ENCODE measurements at places on chromosomes 7 and 10. TPM values are rescaled to one million over a fixed set of nuclear protein-coding genes. Genes with fewer than 3 reads are reported as not detected.

GRCh38 chr7:32461484-32461883 is 28.7 kb downstream of the LSM5 start:
- no peaks in the 10 kb centered on the region for H3K27me3 ChIP-seq
- no peak overlapping the region for H3K4me3 ChIP-seq
- DNase-seq, result no peak
- no peaks in the 10 kb centered on the region for H3K4me1 ChIP-seq
- H3K36me3 ChIP-seq, result no peaks in the 10 kb centered on the region
- H3K27ac ChIP-seq, result no peak overlapping the region

GRCh38 chr10:15167411-15168290 is 842 bp downstream of the NMT2 start:
- peak overlapping the region; percentile 95 for H3K27ac ChIP-seq
- DNase-seq, result peak; percentile 13
- H3K27me3 ChIP-seq, result no peaks in the 10 kb centered on the region
- no peaks in the 10 kb centered on the region for H3K4me1 ChIP-seq

DNA sequence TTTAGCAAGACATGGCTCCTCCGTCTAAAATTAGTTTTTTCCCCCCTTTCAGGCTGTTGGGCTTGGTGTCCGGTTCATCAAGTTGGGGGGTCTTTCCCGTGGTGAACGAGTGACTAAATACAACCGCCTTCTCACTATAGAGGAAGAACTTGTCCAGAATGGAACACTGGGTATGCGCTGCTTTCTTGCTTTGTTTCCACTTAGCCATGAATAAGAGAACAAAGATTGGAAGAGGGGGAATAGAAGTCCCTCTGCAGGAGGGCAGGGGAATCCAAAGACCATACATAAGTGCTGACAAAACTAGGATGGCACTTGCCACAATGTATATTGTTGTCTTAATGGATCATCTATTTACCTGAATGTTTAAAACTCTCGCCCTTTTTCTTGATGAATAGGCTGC is 30.5 kb downstream of the ENO4 start:
- no peaks in the 10 kb centered on the region for H3K27me3 ChIP-seq
- H3K4me1 ChIP-seq, result no peaks in the 10 kb centered on the region
- no peak overlapping the region for H3K27ac ChIP-seq
- no peak overlapping the region for H3K4me3 ChIP-seq
- no peak for DNase-seq
- H3K36me3 ChIP-seq, result no peaks in the 10 kb centered on the region

GRCh38 chr7:41725013-41725412 is 22.1 kb upstream of the INHBA start:
- no peak overlapping the region for H3K27ac ChIP-seq
- H3K36me3 ChIP-seq, result no peaks in the 10 kb centered on the region
- H3K27me3 ChIP-seq, result no peaks in the 10 kb centered on the region
- no peak for DNase-seq

- no peaks in the 10 kb centered on the region for H3K4me1 ChIP-seq
- no peak overlapping the region for H3K4me3 ChIP-seq
- no peaks in the 10 kb centered on the region for H3K36me3 ChIP-seq
Measured at GRCh38 chr7:158387546-158387891, 200.1 kb downstream of the PTPRN2 start.

- H3K4me3 ChIP-seq, result no peak overlapping the region
- H3K36me3 ChIP-seq, result no peaks in the 10 kb centered on the region
- no peaks in the 10 kb centered on the region for H3K27me3 ChIP-seq
- H3K27ac ChIP-seq, result no peak overlapping the region
Measured at GRCh38 chr10:124541076-124541903, 79.7 kb downstream of the LHPP start.

DNA sequence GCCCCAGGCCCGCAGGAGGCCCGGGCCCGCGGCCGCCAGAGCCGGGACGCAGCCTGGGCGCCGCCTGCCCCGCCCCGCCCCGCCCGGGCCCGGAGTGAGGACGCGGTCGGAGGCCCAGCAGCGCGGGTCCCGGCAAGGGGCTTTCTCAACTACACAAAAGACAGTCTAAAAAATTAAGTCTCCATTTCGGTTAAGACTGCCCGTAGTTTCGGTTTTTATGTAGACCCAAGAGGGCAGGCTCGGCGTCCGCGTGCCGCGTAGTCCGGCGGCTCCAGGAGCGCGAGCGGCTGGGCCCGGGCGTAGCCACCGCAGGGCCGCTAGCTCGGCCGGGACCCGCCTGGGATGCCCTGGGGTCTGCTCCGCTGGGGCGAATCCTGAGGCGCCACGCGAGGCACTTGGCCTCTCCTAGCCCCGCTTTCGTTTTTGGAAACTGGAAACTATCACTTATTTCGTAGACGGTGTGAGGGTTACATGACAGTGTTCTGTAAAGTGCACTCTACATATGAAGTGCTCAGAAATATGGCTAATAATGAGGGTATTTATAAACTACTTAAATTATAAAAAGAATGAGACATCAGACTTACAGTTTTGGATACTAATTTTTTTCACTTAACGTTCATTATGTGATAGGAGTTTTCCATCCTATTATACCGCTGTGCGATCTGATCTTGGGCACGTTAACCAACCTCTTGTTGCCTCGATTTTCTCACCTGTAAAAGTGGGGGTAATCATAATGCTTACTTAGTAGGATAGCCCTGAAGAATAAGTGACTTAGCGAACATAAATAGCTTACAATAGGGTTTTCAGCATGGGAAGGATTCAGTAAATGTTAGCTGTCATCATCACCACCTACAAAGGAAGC is 573 bp downstream of the BLVRA start:
- peak; percentile 19 for DNase-seq
- no peaks in the 10 kb centered on the region for H3K36me3 ChIP-seq
- H3K4me3 ChIP-seq, result peak overlapping the region; percentile 92
- H3K27ac ChIP-seq, result peak overlapping the region; percentile 84
- H3K4me1 ChIP-seq, result no peaks in the 10 kb centered on the region

GRCh38 chr10:117547716-117548668 is 5.4 kb downstream of the EMX2 start:
- H3K4me3 ChIP-seq, result no peak overlapping the region
- H3K27me3 ChIP-seq, result no peaks in the 10 kb centered on the region
- H3K4me1 ChIP-seq, result no peaks in the 10 kb centered on the region
- no peak overlapping the region for H3K27ac ChIP-seq
- DNase-seq, result no peak
- no peaks in the 10 kb centered on the region for H3K36me3 ChIP-seq

GRCh38 chr7:27170426-27171324 is 3.4 kb downstream of the HOXA10 start:
- peak overlapping the region; percentile 54 for H3K4me3 ChIP-seq
- no peaks in the 10 kb centered on the region for H3K27me3 ChIP-seq
- peaks cover 16% of the 10 kb centered on the region for H3K4me1 ChIP-seq
- H3K36me3 ChIP-seq, result no peaks in the 10 kb centered on the region
- peak overlapping the region; percentile 94 for H3K27ac ChIP-seq

DNA sequence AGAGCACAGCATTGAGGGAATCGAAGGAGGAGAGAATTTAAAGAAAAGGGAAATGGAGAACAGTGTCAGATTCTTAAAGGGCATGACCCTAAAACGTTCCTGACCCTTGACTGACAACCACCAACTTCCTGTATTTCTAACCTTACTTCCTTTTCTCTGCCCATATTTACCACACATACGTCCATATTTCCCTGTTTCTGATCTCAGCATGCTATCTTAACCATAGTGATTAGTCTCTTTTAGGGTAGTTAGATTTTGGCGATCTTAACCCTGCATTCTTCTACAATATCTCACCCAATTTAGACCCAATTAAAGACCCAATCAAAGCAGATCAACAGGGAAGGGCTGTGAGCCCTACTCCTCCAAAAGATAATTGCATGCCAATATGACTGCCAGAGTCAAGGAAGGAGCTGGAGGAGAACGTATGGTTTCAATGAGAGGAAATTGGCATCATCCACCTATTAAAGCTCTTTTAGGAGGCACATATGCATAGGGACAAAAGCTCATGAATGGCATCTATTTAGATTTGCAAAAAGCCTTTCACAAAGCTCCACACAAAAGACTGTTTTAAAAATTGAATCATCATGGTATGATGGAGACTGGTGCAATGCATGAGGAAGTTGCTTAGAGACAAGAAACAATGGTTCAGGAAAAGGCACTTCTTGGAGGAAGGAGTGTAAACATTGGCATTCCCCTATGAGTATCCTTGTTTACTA is 49.0 kb upstream of the ARHGAP12 start:
- H3K4me3 ChIP-seq, result no peak overlapping the region
- no peaks in the 10 kb centered on the region for H3K27me3 ChIP-seq
- peaks cover 4% of the 10 kb centered on the region for H3K4me1 ChIP-seq
- DNase-seq, result no peak
- H3K27ac ChIP-seq, result peak overlapping the region; percentile 71
- H3K36me3 ChIP-seq, result no peaks in the 10 kb centered on the region

- H3K36me3 ChIP-seq, result no peaks in the 10 kb centered on the region
- H3K4me3 ChIP-seq, result no peak overlapping the region
- DNase-seq, result no peak
- no peaks in the 10 kb centered on the region for H3K4me1 ChIP-seq
- H3K27ac ChIP-seq, result no peak overlapping the region
Measured at GRCh38 chr7:137682596-137682995, 164.2 kb downstream of the DGKI start.

DNA sequence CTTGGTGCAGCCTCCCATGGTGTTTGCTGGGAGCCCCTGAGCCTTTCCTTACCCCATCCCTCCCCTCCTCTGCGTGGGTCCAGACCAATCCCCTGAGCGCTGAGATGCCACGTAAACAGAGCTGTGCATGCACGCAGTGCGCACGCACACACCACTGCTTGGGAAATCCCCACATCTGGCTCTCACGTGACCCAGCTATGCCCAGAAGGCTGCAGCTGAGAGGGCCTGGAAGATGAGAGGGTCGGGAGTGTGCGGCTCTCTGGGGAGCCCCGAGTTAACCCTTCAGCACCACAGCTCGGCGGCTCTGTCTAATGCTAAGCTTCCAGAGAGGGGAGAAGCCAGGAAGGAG is 177.2 kb downstream of the SH3PXD2A start:
- H3K4me1 ChIP-seq, result peaks cover 61% of the 10 kb centered on the region
- DNase-seq, result peak; percentile 89
- H3K4me3 ChIP-seq, result peak overlapping the region; percentile 47
- H3K27ac ChIP-seq, result peak overlapping the region; percentile 97

GRCh38 chr10:79073784-79074432 is 5.1 kb downstream of the ZMIZ1 start:
- peak overlapping the region; percentile 14 for H3K4me3 ChIP-seq
- no peak for DNase-seq
- H3K36me3 ChIP-seq, result no peaks in the 10 kb centered on the region
- H3K27me3 ChIP-seq, result no peaks in the 10 kb centered on the region
- H3K4me1 ChIP-seq, result peaks cover 72% of the 10 kb centered on the region

DNA sequence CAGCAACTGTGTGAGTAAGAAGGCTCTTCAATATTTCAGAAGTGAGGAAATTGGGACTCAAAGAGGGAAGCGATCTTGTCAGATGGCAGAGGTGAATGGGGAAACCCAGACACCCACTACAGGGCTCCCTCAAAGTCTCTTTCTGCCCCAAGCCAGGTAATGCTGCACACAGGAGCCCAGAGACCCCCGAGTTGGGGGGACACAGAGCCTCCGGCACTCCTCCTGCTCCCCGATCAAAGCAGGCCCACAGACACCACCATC is 139.4 kb downstream of the TNS3 start:
- H3K4me1 ChIP-seq, result peaks cover 48% of the 10 kb centered on the region
- H3K4me3 ChIP-seq, result no peak overlapping the region
- no peaks in the 10 kb centered on the region for H3K36me3 ChIP-seq
- no peak for DNase-seq
- no peaks in the 10 kb centered on the region for H3K27me3 ChIP-seq

Gene WNT2
- total RNA-seq, result 0.59 TPM

Gene GIMAP6
- 68.8 TPM for total RNA-seq

Gene ANXA8
- total RNA-seq, result 9.8 TPM

Gene HABP2
- not detected for total RNA-seq

Gene TFPI2
- 0.44 TPM for total RNA-seq

Gene PLEKHA1
- 19.2 TPM for total RNA-seq

Gene CPXM2
- 26.8 TPM for total RNA-seq

Gene HTR5A
- not detected for total RNA-seq

Gene PLAC9
- total RNA-seq, result 115 TPM

Gene CAMK2B
- 9.0 TPM for total RNA-seq

Gene AQP1
- total RNA-seq, result 818 TPM
